Frontal cortex (tissue), 4 donors: ENCODE measurements at places on chromosomes 4 and X.

DNA sequence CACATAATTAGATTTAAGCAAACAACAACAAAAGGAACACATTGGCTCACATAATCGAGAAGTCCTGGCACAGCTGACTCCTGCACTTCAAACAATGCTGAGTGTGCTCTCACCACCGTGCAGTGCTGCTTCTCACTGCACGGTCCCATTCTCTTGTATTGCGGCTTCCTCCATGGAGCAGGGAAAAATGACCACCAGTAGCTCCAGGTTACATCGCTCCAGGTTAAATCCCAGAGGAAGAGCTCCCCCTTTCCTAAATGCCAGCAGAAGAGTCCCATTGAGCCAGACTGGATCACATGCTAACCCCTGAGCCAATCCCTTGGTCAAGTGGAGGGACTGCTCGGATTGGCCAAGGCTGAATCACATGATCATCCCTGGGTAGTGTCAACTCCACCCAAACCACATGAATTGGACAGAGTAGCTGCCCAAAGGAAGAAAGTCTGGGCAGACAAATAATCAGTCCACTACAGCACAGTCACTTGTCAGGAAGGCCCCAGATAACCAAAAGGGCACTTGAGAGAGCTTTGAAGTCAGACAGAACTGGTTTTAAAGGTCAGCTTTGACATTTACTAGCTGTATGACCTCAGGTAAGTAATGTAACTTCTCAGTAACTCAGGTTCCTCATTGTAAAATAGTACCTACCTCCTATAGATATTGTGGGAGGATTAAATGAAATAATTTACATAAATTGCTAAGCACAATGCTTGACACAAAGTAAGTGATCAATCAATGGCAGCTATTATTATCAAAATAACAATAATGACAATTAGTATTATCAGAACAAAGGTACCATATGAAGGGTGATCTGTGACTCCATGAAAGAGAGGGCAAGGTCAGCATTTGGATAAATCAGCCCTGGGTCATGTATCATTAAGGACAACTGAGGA is 14.3 kb downstream of the TEC start:
- DNase-seq: no peak

GRCh38 chrX:44494357-44494756 is 48.3 kb downstream of the FUNDC1 start:
- no peak for DNase-seq

GRCh38 chrX:132092439-132093065 is 35.3 kb downstream of the FRMD7 start:
- DNase-seq: peak; percentile 4

- peak; percentile 3 for DNase-seq
These were observed 1602.4 kb upstream of the ADGRL3 start for GRCh38 chr4:59597536-59598329.

GRCh38 chrX:12741416-12741815 is 49.8 kb upstream of the PRPS2 start:
- DNase-seq: no peak

DNA sequence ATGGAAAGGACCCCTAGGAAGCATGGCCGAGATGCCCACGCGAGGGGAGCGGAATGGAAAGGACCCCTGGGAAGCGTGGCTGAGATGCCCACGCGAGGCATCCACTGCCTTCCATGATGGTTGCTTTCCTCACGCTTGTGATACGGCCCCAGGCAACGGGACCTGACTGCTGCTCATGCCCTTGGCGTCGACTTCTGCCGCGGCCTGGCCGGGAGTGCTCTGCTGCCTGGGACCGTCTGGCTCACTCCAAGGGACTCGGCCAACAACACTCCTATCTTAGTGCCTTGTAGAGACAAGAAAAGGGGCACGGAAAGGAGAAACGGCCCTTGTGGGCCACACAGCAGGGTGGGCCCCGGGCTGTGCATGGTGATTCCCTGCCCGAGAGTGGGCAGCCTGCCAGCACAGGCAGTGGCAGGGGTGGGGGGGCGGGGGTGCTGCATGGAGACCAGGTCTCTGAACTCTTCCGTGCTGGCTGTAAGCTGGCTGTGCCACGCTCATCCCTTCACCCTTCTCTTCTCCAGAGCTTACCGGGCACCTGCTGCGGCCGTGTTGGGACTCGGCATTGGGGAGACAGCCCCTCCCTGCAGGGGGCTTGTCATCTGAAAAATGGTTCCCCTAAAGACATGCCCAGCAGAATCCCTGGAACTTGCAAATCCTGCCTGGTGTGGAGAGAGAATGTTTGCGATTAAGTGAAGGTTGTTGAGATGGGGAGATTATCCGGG is 38.6 kb upstream of the HMX1 start:
- DNase-seq: peak; percentile 10

GRCh38 chrX:26925088-26925487 is 538.1 kb downstream of the PPP4R3C start:
- no peak for DNase-seq

DNA sequence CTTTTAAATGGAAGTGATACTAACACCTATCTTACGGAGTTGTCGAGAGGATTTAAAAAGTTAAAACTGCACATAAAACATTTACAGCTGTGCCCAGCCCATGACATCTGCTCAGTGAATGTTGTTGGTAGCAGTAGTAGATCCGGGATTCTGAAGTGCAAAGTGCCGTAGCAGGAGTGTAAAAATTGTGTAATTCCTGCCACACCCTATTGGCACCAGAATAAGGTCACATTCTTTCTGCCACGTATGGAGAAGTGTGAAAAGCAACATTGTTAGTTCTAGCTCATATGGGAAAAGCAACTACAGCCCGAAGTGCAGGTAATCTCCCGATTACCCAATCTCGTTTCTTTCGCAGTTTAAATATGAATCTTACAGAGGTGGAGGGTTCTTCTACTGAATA is 31.2 kb downstream of the PRIMPOL start:
- no peak for DNase-seq

DNA sequence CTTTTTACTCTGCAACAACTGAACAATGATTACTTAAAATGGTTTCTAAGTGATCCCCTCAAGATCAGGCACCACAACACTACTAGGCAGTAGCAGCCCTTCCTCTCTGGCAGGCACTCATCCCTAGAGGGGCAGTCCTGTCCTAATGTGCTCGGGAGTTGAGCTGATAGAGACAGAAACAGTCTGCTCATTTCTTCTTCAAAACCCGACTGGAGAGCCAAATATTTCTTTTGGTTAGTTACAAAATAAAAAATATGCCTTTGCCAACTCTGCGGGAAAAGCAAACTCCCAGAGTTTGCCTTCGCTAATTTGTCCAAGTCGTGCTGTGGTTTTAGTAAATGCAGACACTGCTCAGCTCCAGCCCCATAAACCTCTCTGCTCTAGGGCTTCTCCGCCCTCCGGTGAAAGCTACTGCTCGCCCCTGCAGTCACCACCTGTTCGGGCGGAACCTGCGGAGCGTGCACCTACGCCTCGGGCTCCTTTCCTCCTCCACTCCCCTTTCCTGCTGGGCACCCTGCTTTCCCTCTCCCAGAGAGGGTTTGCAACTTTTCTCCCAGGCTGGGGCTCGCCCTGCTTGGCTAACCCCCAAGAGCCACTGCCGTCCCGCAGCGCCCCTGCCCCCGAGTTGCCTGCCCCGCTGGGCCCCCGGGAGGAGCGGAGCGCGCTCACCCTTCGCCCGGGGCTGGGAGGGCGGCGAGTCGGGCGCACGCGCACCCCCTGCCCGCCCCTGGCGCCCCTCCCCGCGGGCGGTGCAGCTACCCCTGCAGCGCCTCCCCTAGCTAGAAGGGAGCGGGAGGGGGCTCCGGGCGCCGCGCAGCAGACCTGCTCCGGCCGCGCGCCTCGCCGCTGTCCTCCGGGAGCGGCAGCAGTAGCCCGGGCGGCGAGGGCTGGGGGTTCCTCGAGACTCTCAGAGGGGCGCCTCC is at the start of gene NPNT:
NPNT (plus strand) TSS at position 812 of the 923 bp plus-strand sequence. CDS start 182 bp downstream, outside the sequence.
- peak; percentile 38 for DNase-seq

DNA sequence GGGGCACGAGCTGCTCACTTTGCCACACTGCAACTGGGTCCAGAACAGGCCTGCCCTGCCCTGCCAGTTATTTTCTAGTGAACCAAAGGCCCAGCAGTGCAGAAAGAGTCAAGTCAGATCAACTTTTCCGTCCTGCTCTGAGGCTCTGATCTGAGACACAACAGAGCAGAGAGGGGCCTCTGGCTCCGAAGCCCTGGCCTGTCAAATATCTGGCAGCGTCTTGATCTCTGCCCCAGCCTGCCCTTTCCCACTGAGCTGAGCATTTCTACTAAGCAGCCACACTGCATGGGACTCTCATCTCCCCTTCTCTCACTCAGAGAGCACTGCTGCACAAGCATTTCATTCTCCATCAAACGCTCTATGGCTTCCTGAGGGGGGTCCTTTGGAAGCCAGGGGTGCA is 11.8 kb downstream of the IGFBP7 start:
- no peak for DNase-seq

- peak; percentile 82 for DNase-seq
These were observed at the start of gene KLHL2 for GRCh38 chr4:165207431-165208220. KLHL2 (plus strand) TSS chr4:165207561; CDS start chr4:165207877, 316 bp downstream.

DNA sequence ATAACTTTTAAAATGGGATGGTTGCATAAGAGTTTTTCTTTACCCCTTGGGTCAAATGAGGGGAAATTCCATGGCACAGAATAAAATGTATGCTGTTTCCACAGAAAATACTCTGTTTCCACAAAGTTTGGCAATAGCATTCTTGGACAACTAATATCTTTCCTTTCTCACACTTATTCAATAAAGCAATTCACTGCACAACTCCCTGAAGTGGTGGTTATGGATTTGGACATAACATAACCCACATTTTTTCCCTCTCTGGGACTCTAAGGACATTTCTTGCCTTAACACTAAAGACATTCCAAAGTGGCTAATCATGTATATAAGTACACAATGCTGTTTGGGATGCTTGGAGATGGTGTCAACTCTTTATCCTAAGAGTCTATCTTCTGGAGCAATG is 51.7 kb upstream of the GPM6B start:
- no peak for DNase-seq

DNA sequence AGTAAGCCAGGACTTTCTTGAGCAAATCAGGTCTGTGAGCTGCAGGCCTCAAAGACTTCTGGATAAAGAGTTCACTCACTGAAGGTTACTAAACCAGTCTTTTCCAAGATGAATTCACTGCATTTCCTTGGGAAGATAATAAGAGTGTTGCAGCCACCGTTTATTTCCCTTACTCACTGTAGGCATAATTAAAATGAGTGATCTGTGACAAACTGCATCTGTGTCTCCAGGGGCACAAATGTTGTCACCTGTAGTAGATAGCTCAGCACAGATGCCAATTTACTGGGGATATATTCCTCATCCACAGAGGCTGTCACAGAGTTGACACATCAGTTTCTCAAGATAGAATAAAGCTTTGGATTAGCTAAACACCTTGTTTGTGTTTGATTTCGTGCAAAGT is 580.2 kb downstream of the SPRY1 start:
- no peak for DNase-seq

DNA sequence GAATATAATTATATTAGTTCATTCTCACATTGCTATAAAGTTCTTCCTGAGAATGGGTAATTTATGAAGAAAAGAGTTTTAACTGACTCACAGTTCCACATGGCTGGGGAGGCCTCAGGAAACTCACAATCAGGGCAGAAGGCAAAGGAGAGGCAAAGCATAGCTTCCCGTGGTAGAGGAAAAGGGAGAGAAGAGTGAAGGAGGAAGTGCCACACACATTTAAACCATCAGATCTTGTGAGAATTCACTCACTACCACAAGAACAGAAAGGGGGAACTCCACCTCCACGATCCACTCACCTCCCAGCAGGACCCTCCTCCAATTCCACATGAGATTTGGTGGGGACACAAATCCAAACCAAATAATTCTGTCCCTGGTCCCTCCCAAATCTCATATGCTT is 773.4 kb upstream of the INTU start:
- no peak for DNase-seq

DNA sequence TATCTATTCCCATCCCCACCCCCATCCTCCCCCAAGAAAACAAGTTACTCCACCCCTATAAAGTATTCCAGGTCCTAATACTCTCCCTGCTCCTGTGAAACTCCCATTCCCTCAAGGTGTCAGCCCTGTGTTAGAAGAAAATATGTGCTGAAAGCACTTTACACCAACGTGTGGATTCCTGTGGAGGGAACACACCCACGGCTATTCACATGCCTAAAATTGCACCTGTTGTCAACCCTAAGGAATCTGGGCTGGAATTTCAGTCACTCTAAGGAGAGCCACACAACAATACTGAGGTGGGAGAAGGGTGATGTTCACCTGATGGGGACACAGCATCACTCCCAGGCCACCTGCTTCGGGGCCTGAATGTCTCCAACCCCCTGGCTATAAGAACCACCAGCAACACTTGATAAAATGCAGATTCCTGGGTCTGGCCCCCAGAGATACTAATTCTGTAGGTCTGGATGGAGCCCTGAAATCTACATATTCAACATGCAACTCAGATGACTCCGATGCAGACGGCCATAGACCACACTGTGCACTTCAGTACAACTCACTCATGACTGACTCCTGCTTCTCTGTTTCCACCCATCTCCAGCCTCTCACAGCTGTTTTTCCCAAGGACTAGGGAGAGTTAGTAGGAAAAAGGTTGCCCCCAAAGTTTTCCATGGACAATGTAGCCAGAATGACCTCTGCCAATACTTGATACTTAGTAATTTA is 15.8 kb downstream of the SCD5 start:
- no peak for DNase-seq

DNA sequence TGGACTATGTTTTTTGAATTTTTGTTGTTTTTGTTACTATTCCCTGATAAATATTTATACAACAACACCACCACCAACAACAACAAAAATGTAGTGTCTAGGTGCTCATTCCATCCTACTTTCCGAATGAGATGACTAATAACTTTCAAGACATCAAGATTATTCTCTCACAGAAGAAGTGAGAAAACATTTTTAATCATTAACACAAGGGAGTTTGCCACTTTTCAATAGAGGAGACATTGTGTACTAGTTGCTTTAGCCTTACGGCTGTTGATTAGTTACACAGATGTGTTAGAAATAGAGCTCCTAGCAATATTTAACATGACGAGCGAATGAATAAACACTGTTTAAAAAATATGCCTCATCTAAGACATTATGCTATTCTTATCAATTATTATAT is 898.8 kb downstream of the C4orf33 start:
- DNase-seq: no peak

DNA sequence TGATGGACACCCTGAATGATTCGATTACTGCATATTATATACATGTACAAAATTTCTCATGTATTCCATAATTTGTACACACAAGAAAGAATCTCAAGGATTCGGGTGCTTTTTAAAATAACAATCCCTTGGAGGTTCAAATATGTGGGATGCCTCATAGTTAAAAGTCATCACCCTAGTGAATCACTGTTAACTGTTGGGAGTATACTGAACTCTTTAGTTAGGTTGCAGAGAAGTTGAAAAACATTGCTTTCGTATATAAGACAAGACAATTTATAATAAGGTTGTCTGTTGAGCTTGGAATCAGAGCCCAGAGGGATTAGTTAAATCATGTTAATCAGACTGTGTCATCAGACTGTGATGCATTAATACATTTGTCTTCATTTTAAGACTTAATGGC is 15.6 kb downstream of the DCK start:
- no peak for DNase-seq

- no peak for DNase-seq
These were observed 52.0 kb upstream of the WDR17 start for GRCh38 chr4:176013476-176014247.

DNA sequence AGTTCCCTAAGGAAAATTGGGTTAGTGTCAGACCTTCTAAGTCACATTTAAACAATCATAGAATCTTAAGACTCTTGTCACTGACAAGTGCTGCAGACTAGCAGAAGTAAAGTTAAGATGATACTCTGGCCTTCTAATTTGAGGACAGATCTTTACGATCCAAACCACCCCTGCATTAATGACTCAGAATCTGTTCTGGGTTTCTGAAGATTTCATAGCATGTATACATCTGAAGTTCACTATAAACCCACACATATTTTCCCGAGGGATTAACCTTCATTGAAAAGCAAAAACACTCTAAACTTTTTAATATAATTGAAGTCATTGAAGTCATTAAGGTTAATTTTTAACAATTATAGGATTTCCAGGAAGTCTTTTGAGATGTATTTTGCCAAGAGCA is 674.3 kb downstream of the IQCM start:
- no peak for DNase-seq
